ENCODE measurements at places on chromosomes 16 and 17. TPM values are rescaled to one million over a fixed set of nuclear protein-coding genes. Genes with fewer than 3 reads are reported as not detected.

The MSLN gene
- 3.6 TPM for total RNA-seq

The IL17C gene
- total RNA-seq: not detected

The PRR15L gene
- total RNA-seq: 7.8 TPM

The ITGAX gene
- total RNA-seq: 4.5 TPM

The RBFOX1 gene
- not detected for total RNA-seq

The NT5C gene
- total RNA-seq: 94.2 TPM

The SCPEP1 gene
- total RNA-seq: 129 TPM

The MYLK3 gene
- 0.08 TPM for total RNA-seq
